ENCODE measurements at places on chromosomes 5 and 9. TPM values are rescaled to one million over a fixed set of nuclear protein-coding genes. Genes with fewer than 3 reads are reported as not detected.

The CDC37L1 gene
- 18.5 TPM for polyA plus RNA-seq

The IL5 gene
- polyA plus RNA-seq: 0.53 TPM

GRCh38 chr5:19605846-19606407 lies 382.1 kb downstream of the CDH18 start:
- DNase-seq: no peak

GRCh38 chr5:164375051-164375450 lies 869.6 kb downstream of the MAT2B start:
- DNase-seq: no peak

- DNase-seq: no peak
Observed at GRCh38 chr5:181203093-181203711, 1.8 kb downstream of the TRIM7 start.

GRCh38 chr5:111507276-111507675 lies 5.1 kb downstream of the STARD4 start:
- no peak for DNase-seq

DNA sequence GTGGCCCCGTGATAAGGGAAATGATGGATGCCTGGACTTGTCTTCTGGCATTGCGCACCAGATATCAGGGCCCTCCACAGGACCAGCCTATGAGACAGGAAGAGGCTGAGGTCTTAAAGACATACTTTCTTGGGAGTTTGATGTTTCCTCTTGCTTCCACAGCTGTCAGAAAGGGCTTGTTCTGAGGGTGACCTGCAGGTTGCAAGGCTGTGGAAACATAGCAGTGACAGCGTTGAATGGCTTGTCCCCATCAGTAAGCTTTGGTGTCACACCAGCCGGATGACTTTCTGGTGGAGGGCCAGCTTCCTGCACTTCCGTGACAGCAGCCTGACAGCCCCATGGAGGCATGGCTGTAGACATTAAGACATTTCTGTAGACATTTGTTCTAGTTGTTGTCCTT lies 143.2 kb downstream of the C9orf152 start:
- no peak for DNase-seq

DNA sequence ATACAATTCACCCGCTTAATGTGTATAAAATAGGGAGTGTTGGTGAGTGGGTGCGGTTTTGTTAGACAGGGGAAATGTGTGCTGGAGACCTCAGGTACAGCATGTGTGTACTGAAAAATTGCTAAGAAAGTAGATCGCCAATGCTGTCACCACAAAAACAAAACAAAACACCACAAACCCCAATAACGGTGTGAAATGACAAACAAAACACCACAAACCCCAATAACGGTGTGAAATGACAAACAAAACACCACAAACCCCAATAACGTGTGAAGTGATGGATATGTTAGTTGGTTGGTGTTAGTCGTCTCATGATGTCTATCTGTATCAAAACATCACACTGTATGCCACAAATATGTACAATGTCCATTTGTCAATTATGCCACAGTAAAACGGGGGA lies 14.2 kb upstream of the GFPT2 start:
- no peak for DNase-seq

DNA sequence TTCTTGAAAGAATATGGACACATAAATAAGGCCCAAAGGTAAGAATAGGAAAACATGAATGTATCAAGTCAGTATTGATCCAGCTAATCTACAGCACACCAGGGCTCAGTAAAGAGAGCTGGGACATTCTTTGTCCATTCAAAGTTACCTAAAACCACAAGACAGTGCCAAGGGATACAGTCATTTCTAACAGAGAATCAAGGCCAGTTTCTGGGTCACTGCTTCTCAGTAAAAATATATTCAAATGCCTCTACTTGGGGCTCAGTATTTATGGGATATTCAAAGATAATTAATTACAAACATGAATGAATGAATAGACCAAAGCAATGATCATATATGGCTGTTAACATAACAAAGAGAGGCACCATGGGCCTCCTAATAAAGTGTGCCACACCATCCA lies 34.9 kb downstream of the MTMR12 start:
- DNase-seq: no peak

DNA sequence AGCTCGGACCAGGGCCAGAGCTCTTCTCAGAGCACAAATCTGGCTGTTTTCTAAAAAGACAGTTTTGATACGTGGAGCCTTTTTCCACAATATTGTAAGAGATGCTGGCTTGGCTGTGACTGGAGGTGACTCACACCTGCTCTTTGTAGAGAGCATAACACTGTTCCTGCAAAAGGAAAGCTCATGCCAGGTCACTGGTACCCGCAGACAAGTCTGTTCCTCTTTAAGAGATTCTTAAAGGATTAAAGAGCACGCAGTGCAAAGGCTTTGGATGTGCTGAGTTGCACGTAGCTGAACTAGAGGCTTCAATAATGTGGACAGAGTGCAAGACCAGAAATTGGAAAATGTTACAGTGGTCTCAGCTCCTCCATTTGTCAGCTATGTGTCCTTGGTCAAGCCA lies 19.0 kb downstream of the ACTL7B start:
- no peak for DNase-seq

DNA sequence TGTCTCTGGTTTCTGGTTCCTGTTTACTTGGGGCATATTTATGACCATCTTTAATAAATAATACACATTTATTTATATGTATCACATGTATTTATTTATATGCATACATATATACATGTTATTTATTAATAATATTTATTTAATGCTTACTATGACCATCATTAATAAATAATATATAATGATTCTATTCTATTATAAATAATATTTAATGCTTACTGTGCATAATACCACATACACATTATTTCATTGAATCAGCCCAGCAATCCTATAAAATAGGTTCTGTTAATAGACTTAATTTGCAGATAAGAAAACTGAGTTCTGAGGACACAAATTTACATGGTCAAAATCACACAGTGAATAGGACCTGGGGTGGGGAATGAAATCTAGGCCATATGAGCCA lies 24.2 kb downstream of the ACTBL2 start:
- no peak for DNase-seq

Measured in left kidney (tissue), 8 donors.